ENCODE measurements at places on chromosomes 3 and 15.

- DNase-seq: no peak
These were observed 11.2 kb upstream of the SHC4 start for GRCh38 chr15:48974882-48975281.

DNA sequence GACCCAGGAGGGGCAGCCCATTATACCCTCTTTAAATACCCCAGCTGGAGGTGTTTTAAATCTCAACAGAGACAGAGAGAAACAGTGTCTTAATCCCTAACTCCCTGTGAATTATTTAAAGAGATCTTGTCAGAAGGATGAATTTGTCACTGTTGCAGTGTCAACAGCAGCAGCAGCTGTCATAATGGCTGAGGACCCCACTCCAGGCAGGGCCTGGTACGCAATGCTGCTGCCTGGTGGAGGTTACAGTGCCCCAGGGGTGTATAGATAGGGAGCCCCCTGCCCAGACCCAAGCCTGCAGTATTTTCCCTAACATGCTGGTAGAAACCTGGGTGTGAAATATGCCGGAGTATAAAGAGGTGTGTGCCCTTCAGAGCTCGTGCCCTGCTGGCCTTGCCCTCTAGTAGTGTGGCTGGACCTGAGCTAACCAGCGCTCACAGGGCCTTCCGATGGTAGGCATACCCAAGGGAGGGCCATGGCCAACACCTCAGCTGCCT is 143.0 kb downstream of the EPHB1 start:
- no peak for DNase-seq

- DNase-seq: no peak
These were observed 282.9 kb downstream of the NTRK3 start for GRCh38 chr15:87973501-87974215.

GRCh38 chr15:33104212-33104611 is 90.3 kb downstream of the FMN1 start:
- DNase-seq: peak; percentile 37

- no peak for DNase-seq
These were observed 37.7 kb upstream of the BCHE start for GRCh38 chr3:165874663-165875489.

GRCh38 chr3:149235599-149236424 is 14.2 kb upstream of the CP start:
- no peak for DNase-seq

- DNase-seq: no peak
These were observed 89.4 kb upstream of the SKOR1 start for GRCh38 chr15:67735896-67736295.

DNA sequence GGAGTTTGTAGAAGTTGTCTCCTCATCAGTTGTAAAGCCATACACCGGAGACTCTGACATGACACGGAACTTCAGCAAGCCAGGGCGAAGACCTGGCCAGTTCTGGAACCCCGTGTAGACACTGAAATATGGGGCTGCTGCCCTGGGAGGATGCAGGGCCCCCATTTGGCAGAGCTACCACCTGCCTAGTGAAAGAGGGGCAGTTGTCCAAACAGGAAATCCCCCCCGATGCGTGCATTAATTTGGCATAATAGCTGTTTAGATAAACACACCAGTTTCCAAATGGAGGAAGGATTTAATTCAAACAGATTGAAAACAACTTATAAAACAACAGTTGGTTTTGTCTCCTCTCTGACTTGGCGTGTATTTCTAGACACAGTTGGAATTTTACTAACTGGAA is 357.2 kb downstream of the GABRG3 start:
- DNase-seq: no peak

GRCh38 chr3:114404590-114404989 is 110.8 kb downstream of the TIGIT start:
- no peak for DNase-seq

GRCh38 chr3:185280572-185281365 is 26.9 kb upstream of the EHHADH start:
- no peak for DNase-seq

DNA sequence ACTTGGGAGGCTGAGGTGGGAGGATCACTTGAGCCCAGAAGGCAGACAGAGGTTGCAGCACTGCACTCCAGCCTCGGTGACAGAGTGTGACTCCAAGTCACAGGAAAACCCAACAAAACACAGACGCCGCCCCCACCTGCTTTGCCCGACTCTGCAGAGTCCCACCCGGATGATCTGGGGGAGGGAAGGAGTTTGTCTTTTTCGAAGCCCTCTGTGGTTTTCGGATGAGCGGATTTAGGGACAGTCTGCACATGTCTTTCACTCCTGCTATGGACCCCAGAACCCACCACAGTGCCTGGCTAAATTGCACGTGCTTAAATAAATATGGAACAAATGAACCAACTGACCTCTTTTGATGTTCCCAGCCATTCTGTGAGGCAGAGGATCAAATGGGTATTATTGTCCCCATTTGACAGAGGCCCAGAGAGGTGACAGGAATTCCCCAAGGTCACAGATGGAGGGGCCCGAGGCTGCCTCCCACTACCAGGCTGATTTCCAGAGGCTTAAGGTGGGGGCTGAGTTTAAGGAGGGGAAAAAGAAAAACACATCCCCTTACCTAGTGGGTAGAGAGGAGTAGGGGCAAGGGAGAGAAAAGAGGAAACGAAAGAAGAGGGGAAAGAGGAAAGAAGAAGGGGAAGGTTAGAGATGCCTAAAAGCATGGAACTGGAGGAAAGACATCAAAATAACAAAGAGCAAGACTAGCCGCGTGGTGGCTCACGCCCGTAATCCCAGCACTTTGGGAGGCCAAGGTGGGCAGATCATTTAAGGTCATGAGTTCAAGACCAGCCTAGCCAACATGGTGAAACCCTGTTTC is 59.4 kb upstream of the TFRC start:
- no peak for DNase-seq

- no peak for DNase-seq
These were observed 139.4 kb upstream of the TSC22D2 start for GRCh38 chr3:150268426-150269391.

GRCh38 chr3:41681479-41681878 is 280.4 kb downstream of the ULK4 start:
- no peak for DNase-seq

DNA sequence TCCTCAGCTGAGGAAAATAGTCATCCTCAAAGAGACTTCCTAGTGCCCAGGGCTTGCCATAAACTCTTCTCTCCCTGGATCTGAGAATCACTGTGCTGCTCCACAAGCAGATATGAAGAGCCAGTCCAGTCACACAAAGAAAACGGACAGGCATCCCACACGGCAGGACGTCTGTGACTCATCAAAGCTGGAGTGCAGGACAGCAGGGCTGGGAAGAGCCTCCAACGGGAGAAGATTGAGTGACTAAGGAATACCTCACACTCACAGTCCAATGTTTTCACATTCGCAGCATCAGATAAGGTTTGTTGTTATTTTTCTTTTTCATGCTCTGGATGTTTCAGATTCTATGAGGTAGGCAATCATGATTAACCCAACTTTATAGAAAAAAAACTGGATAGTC is 57.8 kb downstream of the NEK10 start:
- DNase-seq: no peak

GRCh38 chr15:94476686-94477085 is 245.3 kb downstream of the MCTP2 start:
- no peak for DNase-seq

DNA sequence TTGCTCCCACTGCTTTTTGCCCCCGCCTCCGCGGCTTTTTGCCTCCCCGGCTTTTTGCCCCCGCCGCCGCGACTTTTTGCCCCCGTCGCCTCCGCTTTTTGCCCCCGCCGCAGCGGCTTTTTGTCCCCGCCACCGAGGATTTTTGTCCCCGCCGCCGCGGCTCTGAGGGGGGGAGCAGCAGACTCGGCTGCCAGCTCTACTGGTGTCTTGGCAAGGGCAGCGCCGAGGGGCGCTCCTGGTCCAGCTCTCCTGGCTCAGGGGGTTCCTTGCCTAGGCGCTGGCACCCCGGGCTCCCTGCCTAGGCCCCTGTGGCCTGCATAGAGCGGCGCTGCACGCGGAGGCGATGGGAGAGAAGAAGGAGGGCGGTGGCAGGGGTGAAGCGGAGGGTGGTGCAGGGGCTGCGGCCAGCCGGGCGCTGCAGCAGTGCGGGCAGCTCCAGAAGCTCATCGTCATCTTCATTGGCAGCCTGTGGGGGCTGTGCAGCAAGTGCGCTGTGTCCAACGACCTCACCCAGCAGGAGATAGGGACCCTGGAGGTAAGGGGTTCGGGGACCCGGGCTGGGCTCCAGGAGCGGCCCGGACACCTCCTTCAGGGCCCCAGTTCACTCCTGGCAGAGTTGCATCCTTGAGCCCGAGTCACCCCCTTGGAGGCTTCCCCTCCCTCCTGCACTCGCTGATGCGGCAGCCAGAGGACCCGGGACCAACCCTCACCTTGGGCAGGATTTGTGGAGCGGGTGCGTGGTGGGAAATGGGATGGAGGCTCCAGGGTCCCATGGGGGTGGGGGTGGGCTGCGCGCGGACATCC is 642.4 kb downstream of the GOLGA6L6 start:
- DNase-seq: no peak

GRCh38 chr3:50314342-50314741 is 8.2 kb downstream of the HYAL2 start:
- DNase-seq: no peak

GRCh38 chr3:138726946-138727730 is 107.6 kb downstream of the PIK3CB start:
- no peak for DNase-seq

GRCh38 chr3:16475766-16476165 is 37.7 kb downstream of the RFTN1 start:
- no peak for DNase-seq

DNA sequence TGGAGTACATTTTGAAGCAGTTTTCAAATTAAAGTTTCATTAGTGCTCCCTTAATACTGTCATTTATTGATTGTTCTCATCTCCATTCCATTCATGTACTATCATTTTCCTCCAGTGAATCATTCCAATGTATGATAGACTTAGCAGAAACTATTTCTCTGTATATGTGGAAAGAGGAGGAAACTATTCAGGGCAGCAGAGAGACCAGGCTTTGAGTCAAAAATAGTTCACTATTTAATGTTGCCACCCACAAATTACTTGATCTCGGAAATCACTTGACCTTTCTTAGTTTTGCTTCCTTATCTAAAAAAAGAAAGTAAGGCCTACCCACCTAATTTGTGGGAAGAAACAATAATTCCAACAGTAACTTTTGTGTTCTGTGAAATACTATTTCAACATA is 610.5 kb upstream of the ZNF385D start:
- DNase-seq: no peak

DNA sequence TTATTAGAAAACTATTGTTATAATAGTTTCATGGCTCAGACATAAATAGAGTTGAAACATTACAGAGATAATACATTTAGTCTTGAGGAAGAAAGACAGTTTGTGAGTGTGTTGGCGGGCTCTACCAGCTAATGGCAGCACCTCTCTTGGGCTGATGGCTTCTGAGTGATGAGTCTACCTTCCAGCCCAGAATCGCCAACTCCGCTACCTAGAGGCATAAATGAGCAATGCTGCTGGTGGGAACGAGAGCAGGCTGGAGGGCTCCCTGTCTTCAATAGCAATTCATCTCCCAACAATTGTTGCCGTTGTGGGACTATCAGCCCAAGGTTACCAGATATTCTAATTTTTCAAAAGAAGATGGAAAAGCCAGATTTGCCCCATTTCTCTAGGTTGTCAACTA is 388.7 kb downstream of the FOXP1 start:
- DNase-seq: no peak

- DNase-seq: no peak
These were observed 613.3 kb downstream of the TBL1XR1 start for GRCh38 chr3:176583956-176584355.

- DNase-seq: no peak
These were observed 102.9 kb upstream of the ARHGEF3 start for GRCh38 chr3:56904552-56905215.

DNA sequence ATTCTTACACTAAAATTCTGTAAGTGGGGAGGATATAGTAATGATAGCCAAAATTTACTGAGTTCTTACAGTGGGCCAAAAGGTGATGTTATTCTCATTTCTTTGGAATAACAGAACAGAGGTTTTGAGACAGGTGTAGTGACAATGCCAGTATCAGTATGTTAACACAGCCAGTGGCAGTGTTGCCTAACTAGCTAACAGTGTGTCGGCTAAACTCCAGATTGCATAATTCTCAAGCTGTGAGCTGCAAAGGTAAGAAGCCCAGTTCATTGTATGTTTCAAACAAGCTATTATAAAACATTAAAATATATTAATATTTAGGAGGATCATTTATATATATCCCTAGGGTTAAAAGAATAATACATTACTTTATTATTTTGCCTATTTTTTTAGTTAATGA is 920 bp downstream of the SLC15A2 start:
- no peak for DNase-seq

- no peak for DNase-seq
These were observed 49.1 kb downstream of the RSRC1 start for GRCh38 chr3:158158969-158159368.

DNA sequence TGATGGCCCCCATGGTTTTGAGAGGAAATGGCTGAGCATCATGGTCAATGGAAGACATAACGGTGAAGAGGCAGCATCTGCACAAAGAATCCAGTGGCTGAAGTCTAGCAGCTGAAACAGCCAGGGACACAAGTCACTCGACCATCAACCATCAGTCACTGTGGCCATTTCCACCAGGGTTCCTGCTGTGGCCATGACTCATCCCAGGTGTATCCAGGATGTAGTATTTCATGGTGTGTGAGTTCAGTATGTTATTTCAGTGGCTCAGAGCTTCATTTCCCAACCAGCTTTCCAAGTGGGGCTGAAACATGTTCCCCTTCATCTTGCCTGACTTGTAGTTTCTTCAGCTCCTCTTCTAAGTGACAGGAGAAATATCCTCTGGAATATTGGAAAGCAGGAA is 47.8 kb upstream of the WNT5A start:
- DNase-seq: no peak

DNA sequence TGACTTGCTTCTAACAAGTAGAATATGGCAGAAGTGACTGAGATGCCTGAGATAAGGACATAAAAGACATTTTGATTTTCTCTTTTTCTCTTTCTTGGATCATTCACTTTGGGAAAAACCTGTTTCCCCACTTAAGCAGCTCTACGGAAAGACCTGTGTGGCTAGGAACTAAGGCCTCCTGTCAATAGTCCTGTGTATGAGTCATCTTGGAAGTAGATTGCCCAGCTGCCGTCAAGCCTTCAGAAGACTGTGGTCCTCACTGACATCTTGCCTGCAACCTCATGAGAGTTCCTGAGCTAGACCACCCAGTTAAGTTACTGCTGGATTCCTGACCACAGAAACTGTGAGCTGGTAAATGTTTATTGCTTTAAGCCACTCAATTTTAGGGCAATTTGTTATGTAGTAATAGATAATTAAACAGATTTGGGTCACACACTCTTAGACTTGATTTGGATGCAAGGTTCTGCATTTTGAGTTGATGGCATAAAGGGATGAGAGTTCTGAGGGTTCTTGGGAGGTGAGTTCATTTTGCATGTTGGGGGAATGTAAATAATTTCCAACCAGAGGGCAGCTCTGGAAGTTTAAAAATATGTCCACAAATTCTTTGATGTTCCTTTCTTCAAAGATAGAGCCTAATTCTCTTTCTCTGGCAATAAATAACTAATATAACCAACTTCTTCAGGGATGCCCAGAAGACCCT is 229.2 kb downstream of the SQOR start:
- DNase-seq: no peak

GRCh38 chr3:14808025-14808424 is 10.7 kb upstream of the FGD5 start:
- no peak for DNase-seq
